ENCODE measurements at places on chromosomes 13 and 19.

DNA sequence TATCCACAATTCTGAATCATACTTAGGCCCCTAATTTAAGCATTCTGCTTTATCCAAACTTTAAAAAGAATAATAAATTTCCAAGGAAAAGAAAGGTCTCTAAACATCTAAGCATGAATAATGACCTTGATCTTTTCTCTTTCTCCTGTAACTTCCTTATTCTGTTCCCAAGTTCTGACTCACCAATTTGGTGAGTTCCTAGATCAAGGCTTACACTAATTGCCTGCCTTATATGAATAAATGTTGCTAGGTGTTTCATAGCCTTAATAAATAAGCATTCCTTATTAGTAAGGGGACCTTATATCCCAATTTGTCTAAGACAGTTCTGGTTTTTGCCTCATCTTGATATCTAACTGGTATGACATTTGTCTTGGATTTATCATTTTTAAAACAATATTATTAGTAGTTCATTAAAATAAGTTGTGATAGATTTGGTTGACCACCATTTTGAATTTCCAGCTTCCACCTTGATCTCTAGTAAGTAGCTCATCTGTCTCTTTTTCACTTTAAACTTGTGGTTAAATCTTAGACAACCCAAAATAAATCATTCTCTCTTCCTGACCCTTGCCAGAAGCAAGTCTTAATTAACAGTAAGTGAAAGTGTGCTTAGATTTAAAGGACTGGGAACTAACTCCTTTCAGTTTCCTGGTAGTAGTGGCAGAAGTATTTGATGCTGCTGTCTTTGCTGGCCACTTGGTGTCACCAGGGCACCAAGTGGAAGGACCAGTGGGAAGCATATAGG lies 121.2 kb upstream of the MLNR start:
- no peak for DNase-seq

DNA sequence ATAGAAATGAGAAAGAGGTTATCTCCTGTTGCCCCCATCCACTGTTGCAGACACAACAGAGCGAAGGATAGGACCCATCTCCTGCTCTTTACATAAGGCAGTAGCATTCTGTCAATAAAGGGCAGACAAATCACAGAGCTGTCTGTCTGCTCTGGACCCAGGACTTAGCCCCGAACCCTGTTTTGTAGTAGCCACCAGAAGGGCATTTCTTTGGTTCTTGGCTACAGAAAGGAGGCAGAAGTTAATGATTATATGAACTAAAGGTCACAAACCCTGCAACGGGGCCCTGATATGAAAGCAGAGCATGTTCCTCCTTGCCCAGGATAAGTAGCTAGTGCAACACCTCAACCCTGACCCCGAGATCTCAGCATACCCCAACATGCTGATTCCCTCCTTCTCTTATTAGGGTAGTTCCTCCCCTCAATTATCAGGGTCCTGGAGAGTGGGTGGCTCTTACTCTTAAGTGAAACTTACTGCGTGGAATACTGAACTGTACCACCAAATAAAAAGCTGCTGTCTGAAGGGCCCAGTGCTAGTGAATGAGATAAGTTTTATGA lies 680.4 kb upstream of the SPRY2 start:
- no peak for DNase-seq

DNA sequence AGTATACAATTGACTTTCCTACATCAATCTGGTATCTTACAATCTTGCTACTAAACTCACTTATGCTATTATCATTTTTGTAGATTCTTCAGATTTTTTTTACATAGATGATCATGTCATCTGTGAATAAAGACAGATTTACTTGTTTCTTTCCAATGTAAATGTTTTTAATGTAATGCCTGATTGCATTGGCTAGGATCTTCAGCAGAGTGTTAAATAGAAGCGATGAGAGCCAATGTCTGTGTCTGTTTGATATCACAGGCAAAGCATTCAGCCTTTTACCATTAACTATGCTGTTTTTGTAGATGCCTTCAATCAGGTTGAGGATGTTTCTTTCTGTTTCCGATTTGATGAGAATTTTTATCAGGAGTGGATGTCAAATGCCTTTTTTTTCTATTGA lies 19.2 kb downstream of the SLAIN1 start:
- no peak for DNase-seq

- DNase-seq = no peak
These were observed 217.0 kb upstream of the PRR20A start for GRCh38 chr13:56923626-56924140.

- no peak for DNase-seq
These were observed 2.2 kb downstream of the AKT2 start for GRCh38 chr19:40282920-40283319.

GRCh38 chr13:93290503-93290902 lies 63.9 kb downstream of the GPC6 start:
- DNase-seq = no peak

DNA sequence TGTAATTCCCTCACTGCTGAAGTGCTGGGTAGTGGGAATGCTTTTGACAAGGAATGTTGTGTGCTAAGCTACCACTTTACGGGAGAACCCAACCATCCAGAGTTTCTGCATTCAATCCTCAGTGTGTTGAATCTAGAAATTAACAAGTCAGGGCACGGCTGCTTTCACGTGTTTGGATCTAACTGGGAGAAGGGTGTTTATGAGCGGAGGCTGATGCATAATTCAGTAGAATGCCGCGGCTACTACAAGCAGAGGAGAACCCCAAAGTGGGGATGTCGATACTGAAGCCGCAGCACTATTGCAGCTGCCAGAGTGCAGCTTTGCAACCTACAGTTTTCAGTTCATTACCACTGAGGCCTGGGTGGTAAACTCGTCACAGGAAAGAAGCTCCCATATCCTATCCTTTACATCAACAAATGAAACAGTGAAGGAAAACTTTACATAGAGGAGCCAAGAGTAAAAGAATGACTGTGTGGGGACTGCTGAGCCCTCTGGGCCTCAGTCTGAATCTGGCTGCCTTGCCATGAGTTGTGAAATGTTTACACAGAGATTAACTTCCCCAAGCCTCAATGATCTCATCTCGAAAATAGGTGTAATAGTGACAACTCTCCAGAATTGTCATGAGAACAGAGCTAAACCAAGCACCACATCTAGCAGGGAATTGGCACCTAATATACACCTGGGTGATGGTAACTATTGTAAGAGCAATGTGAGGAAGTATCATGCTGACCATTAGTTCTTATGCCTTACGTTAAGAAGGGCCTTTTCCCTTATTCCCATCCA lies 531.7 kb downstream of the MYO16 start:
- DNase-seq = no peak

GRCh38 chr19:15455996-15456395 lies 6.2 kb upstream of the WIZ start:
- DNase-seq = no peak

GRCh38 chr19:17078920-17079709 lies 3.5 kb downstream of the MYO9B start:
- no peak for DNase-seq

- DNase-seq = no peak
These were observed 93.8 kb upstream of the RAP2A start for GRCh38 chr13:97339988-97340749.

DNA sequence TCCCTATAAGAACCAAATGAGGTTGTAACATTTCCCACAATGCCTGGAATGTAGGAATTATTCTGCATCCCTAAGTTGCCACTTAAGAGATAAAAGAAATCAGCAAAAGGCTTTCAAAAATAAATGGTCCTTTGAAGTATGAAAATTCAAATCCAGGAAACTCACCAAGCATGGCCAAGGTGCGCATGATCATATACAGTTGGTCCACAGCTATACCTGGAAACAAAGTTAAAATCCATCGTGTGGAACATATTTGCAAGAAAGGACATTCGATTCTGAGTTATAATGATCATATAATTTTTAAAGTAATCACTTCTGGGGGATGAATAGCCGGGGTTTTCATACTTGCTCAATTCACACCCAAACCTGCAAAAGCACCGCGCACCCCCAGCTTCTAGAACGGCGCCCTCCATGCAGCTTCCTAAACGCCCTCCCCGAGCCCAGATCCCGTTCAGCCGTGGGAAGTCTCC lies 525 bp downstream of the CARS2 start:
- DNase-seq = no peak

DNA sequence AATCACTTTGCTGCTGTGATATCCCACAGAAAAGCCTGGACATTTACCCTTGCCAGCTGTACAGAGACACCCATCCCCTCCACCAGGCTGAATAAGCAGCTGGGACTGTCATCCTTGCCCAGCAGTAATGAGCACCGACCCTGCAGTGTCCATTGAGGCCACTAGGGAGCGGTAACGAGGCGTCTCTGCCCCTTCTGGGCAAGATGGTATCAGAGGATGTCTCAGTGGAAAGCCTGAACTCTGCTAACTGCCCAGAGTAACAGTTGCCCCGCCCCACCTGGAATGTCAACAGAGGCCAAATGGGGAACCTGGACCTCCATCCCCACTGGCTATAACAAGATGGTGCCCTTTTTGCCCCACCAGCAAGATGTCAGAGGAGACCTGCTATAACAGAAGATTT lies 22.8 kb upstream of the CEACAM20 start:
- DNase-seq = no peak

DNA sequence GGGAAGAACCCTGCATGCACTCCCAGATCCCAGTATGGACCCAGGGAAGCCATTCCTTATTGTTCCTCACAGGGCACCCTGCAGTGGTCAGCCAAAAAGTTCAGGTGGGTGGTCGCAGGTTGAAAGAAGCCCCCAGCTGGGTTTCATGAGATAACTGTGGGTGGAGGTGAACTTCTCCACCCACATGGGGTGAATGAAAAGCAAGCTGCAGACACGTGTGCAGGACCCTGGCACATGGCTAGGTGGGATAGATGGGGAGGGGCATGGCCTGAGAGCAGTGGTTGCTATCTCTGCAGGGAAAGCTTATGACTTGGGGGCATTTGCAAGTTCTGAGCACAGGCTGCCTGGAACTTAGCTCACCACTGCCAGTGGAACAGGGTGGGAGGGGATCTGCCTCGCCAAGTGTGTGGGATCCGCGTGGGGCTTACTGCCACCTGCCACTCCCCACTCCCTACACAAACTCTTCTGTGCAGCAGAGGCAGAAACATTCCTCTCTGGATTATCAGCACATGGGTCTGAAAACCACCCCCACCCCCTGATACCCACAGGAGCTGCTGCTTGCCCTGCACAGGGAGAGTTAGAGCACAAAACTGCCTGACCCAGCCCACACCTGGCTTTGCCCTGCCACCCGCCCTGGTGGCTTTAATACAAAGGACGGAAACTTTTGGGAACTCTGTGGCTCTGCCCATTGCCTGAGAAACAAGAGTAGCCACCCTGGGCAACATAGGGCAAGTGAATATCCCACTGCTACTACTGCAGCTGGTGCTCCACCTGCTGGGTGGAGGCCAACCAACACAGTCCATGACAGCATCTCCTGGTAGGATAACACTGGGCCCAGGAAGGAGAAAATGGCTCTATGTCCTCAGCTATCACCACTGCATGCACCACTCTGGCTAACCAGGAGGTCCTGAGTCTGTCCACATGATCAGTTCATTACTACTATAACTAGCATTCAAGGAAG lies 24.4 kb downstream of the PLA2G4C start:
- DNase-seq = no peak

DNA sequence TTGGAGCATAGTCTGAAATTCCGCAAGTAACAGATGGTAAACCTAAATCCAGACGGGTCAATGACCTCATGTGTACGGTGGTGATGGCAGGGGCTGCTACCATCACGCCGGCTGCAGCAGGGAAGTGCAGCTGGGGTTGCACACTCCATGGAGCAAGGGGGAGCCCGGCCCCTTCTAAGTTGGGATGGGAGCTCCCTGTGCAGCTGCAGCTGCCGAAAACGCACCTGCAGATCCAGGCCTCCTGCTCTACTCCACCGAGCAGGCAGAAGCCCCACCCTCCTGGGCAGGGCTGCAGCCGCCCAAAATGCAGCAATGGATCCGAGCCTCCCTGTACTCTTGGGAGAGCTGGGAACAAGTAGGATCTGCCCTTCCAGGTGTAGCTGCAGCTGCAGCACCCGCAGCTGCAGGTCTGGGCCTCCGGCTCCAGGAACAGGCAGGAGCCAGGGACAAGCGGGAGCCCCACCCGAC lies 25.5 kb downstream of the KBTBD6 start:
- no peak for DNase-seq

DNA sequence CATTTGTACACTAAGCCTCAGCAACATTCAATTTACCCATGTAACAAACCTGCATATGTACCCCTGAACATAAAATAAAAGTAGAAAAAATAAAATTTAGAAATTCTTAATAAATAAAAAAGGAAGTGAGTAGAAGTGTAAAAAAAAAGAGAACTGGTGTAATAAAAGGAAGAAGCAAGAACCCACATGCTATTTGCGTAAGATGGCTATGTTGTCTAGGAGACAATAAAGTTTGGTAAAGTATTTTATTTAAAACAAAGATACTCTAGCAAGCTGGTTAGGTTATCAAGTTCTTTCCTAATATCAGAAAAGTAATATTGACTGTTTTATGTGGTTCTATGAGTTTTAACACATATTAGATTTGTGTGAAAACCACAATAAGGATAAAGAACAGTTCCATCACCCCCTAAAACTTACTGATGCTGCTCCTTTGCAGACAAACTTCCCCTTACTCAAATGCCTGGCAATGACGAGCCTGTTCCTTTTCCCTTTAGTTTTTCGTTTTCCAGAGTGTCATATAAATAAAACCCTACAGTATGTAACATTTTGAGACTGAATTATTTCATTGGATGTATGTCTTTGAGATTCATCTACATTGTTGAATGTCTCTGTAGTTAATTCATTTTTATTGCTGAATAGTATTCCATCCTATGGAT lies 98.9 kb downstream of the TNFSF13B start:
- no peak for DNase-seq

- no peak for DNase-seq
These were observed 28.5 kb downstream of the MAP2K2 start for GRCh38 chr19:4095488-4095844.

- DNase-seq = no peak
These were observed 4.8 kb downstream of the SOX21 start for GRCh38 chr13:94707400-94708021.

- DNase-seq = no peak
These were observed 42.9 kb upstream of the ZNF14 start for GRCh38 chr19:19775891-19776205.

GRCh38 chr13:74784959-74785358 lies 650.8 kb upstream of the KLF12 start:
- no peak for DNase-seq

DNA sequence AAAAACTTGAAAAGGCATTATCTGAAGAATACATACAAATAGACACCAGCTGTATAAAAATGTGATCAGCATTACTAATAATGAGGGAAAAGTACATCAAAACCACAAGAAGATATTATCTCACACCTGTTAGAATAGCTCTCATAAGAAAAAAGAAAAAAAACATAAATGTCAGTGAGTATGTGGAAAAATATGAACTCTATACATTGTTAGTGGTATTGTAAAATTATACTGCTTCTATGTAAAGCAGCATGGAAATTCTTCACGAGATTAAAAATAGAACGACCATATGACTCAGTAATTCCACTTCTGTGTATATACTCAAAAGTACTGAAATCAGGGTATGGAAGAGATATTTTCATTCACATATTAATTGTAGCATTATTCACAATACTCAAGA lies 1146.4 kb downstream of the SLITRK5 start:
- DNase-seq = no peak

GRCh38 chr19:33720691-33721682 lies 75.7 kb upstream of the KCTD15 start:
- no peak for DNase-seq

Measured in stimulated activated CD4-positive, alpha-beta T cell treated with anti-CD3 and anti-CD28 coated beads, Interleukin-15, amount 100 ng/mL, for 1 hour (primary cell).